ENCODE measurements at places on chromosomes 6 and 20. TPM values are rescaled to one million over a fixed set of nuclear protein-coding genes. Genes with fewer than 3 reads are reported as not detected.
A peak's percentile ranks its signal among the peaks of the same experiment; 100 is the strongest.

FKBP1C gene
- 1.2 TPM for total RNA-seq

CASS4 gene
- 2.5 TPM for total RNA-seq

GRCh38 chr20:18728870-18729224, 84.7 kb upstream of the SCP2D1 start:
- DNase-seq = no peak

GRCh38 chr20:1264727-1265126, 1.4 kb upstream of the SNPH start:
- DNase-seq = no peak

DNA sequence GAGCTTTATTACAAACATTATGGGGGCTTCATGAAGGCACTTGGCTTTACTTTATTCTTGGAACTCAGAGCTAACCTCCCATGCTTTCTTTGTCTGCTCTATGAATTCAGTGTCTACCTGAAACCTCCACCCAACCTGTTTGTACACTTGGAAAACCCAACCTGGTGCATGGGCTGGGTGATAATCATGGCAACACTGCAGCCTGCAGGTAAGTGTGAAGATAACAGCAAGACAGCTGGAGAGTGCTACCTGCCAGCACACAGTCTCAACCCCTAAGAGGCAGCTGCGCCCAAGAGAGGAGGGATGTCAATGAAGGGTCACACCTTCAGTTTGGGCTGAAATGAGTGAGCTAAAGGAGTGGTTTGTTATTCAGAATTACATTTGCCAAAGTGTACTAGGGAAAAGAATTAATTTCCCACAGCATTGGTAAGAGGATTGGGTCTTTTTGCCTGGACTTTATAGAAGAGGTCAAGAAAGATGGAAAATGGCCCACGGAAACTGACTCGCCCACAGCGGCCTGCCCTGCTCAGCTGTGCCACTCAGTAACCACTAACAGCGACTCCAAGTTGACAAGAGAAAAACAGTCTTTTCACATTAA, 24.4 kb downstream of the FOXQ1 start:
- DNase-seq = no peak

FAM209B gene
- not detected for total RNA-seq

GRCh38 chr6:130697271-130697994, 129.8 kb upstream of the SMLR1 start:
- DNase-seq = no peak

RBBP8NL gene
- not detected for total RNA-seq

DNA sequence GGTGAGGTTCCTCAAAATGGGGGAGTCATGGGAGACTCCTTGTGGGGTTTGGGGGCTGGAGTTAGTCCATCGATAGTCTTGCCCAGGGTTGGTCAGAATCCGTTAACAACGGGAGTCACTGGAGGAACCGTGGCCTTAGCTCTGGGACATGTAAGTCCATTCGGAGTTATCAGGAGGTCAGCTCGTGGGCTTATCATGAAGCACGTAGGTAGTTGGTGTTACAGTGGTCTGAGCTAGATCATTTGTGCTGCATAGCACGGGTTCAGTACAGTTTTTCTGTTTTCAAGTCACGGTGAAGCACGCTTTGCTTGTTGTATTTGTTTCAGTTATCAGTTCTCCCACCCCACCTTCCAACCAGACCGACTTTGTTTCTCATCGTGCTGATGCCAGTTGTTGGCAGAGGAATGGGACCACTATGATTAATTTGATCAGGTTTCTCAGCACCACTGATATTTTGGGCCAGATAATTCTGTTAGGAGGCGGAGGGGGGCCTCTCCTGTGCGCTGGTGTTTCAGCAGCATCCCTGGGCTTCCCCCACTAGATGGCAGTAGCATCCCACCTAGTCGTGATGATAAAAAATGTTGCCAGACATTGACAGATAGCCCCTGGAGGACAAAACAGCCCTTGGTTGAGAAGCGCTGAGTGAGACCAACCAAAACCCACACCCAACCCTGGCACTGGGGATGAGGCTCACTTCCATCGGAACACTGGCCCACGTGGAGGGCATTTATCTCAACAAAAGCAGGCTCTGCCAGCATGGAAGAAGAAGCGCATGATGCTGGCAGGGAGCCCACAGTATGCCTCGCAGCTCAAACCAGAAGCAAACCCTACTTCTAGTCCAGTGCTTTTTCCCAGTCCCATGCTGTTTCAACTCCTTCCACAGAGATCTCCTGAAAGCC, 2.2 kb upstream of the APMAP start:
- DNase-seq = peak; percentile 93

CLIC5 gene
- 36.4 TPM for total RNA-seq

TGM2 gene
- total RNA-seq = 87.6 TPM

GRCh38 chr6:100062621-100063020, 68.6 kb upstream of the MCHR2 start:
- no peak for DNase-seq

DNA sequence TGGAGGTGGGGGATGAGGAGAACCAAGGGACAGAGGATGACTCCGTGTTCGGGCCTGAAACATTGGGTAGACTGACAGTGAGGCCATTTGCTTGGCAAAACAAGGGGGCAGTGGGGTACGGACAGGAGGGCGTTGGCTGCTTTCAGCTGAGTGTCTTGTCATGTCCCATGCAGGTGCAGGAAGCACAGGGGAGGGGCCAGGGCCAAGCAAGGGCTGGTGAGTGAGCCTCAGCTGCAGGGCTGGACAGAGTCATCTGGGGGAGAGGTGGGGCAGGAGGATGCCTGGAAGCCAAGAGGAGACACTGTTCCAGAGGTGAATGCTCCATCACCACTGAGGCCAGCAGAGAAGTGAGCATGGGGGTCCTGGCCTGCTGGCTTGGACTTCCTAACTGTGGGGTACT, 78.4 kb downstream of the ERMARD start:
- no peak for DNase-seq

PPP1R3G gene
- total RNA-seq = 5.1 TPM

DNA sequence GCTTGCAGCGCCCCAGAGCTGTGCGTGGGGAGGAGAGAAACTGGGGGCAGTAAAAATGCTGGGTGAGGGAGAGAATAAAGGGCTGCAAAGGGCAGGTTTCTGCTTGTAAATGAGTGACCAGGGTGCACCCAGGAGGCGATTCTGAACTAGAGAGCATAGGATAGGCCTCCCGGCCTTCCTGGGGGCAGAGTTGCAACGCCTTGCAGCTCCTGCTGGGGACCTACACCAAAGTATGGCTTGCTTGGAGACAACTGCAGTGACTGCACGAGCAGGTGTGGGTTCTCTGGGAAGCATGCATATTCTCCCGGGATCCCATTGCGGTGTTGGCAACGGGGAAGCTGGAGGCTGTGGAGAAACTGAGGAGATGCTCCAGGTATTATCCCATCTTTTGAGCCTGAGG, 111.6 kb upstream of the SPACA1 start:
- DNase-seq = no peak

GRCh38 chr20:32680544-32681174, 6.9 kb upstream of the C20orf203 start:
- no peak for DNase-seq

HLA-DRB1 gene
- total RNA-seq = 41.6 TPM

RSPH9 gene
- 0.63 TPM for total RNA-seq

C2 gene
- total RNA-seq = 17.4 TPM

- no peak for DNase-seq
Measured at GRCh38 chr6:16876201-16876600, 114.9 kb upstream of the ATXN1 start.

DNA sequence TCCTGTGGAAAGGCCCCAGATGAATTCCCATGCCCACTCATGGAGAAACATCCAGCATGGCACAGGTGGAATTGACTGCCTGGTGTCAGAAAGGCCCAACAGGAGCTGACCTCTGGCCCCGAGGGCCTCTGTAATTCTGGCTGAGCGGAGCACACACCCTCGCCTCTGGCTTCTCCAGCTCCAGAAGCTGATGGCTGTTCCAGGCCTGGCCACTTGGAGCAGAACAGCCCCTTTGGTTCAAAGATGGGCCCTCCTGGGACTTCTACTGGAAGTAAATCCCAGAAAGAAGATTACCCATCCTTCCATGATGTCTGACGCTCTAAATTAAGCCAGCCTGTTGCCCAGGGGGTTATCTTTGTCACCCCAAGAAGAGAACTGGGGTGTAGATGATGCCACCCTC, 275.1 kb upstream of the CDH4 start:
- DNase-seq = no peak

SPTLC3 gene
- 14.2 TPM for total RNA-seq

DNA sequence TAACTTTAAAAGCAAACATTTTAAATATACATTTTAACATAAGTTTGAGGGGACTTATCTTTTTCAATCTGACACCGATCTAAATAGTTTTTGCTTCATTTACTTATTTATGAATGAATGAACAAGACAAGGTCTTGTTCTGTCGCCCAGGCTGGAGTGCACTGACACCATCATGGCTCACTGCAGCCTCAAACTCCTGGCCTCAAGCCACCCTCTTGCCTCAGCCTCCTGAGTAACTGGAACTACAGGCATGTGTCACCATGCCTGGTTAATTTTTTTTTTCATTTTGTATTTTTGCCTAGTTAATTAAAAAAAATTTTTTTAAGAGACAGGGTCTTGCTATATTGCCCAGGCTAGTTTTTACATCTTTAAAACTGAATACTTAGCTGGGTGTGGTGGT, 25.4 kb downstream of the FBXO9 start:
- DNase-seq = no peak

DNA sequence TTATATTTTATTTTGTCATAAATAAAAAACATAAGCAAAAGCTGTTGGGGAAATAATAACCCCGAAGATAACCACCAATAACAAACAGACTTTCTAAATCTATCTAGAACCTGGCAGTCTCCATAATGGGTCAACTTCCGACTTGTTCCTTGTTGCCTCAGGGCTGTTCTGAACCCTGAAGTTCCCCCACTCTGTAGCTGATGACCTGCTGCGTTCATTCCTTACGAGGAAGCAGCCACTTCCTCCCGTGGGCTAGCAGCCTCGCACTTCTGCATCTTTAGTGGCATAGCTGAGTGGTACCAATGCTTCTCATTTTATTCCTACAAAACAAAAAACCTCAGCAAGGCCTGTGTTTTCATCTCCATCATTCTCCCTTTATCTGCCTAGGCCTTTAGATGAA, 103.0 kb downstream of the PLEKHG1 start:
- no peak for DNase-seq

DNA sequence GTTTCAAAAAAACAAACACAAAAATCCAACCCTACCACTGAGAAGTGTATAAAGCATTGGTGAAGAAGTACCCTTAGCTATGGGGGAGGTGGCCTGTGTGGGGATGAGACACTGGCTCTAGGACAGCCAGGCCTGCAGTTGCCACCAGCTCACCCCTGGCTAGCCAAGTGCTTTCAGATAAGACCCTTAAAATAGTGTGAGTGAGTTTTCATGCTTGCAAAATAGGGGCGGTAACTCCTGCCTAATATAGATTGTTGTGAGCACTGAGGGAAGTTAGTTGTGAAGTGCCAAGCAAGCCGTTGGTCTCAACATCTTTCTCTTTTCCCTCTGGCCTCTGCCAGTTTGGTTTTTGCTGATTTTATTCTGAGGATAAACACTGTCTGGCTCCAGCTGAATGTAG, 11.3 kb downstream of the PPP1R3G start:
- DNase-seq = no peak

DNA sequence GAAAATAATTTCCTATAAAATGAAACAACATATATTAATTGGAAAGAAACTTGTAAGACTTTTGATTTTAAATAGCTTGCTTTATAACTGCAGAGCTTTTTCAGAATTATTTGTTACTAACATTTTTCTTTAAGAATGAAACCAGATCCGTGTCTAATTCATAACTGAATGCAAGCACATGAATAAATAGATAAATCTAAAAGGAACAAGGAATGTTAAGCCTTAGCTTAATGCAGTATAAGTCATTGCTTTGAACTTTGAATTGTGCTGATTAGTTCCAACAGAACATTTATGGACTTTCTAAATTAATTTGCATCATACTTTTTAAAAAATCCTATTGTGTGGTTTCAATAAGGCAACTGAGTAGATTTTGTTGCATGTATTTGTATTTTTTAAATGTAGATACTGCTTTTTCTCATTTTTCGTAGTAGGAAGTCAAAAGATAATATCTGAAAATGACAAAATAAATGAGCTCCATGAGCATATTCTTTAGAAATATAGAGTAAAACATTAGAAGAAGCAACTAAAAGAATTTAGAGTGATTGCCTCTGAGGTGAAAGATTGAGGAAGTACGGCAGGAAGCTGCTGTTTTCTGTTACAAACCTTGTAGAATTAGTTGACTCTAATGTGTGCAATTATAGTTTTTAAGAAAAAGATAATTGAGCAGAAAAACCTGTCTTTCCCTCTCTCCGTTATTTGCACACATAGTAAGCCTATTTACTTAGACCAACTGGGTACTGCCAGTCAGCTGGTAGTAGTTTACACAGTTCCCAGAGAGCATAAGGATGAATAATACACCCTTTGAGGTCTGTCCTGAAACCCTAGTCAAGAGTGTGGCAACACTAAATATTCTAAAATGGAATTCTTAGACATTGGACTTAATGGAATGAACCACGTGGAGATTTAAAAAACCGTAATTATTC, 32.6 kb upstream of the SLC35D3 start:
- no peak for DNase-seq

DNA sequence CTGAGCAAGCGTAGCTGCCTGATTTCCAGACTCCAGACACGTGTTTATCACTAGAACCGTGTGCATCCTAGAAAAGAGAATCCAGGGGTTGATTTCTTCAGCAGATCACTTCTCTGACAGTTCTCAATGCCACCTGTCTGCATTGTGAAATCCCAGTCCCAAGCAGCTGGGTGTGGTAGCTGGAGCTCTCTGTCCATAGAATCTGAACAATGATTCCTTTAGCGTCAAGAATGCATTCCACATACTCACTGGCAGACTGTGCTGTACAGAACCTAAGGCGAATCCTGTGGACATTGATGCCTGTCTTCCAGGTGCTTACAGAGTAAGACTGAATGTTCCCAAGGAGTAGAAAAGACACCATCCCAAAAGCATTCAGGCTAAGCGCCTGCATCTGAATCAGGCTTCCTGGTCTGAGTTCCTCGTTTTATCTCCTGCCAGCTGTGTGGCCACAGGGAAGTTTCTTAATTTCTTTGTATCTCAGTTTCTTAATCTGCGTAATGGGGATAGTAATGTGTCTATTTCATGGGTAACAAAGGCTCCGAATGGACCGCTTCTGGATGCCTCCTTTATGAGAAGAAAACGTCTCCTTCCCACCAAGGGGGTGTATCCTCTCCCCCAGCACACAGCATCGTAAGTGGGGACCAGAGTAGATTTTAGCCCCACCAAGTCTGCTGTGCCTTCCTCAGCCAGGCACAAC, 10.4 kb upstream of the TRAF3IP2 start:
- no peak for DNase-seq

ZBTB46 gene
- 11.5 TPM for total RNA-seq

DNA sequence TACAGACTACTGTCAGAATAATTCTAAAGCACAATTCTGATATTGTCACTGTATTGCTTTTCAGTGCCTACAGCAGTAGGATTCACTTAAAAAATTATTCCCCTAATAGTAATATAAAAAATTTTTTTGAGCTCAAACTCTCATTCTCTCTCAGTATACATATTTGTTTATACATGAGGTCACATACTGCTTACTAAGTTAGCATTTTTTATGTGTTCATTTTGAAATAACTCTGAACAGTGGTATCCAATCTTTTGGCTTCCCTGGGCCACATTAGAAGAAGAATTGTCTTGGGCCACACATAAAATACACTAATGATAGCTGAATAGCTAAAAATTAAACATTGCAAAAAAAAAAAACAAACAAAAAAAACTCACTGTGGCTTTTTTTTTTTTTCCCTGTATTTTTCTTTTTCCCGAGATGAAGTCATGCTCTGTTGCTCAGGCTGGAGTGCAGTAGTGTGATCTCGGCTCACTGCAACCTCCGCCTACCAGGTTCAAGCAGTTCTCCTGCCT, 38.6 kb downstream of the ASXL1 start:
- no peak for DNase-seq

- no peak for DNase-seq
Measured at GRCh38 chr6:439641-440167, 48.2 kb downstream of the IRF4 start.

- no peak for DNase-seq
Measured at GRCh38 chr6:115358616-115359015, 702.1 kb downstream of the FRK start.
